ENCODE measurements at places on chromosomes 7 and 10. TPM values are rescaled to one million over a fixed set of nuclear protein-coding genes. Genes with fewer than 3 reads are reported as not detected.

Gene PTN
- total RNA-seq, result 6.7 TPM

DNA sequence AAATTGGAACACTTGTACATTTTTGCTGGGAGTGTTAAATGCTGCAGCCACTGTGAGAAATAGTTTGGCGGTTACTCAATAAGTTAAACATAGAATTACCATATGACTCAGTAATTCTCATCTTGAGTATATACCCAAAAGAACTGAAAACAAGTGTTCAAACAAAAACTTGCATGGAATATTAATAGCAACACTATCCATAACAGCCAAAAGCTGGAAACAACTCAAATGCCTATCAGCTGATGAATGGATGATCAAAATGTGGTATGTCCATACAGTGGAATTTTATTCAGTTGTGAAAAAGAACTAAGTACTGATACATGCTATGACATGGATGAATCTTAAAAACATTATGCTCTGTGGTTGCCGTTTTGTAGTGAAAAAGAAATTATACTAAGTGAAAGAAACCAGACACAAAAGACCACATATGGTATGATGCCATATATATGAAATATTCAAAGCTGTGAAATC lies 63.0 kb upstream of the SP4 start:
- no peaks in the 10 kb centered on the region for H3K36me3 ChIP-seq
- DNase-seq, result no peak
- no peak overlapping the region for H3K27ac ChIP-seq
- no peaks in the 10 kb centered on the region for H3K27me3 ChIP-seq

DNA sequence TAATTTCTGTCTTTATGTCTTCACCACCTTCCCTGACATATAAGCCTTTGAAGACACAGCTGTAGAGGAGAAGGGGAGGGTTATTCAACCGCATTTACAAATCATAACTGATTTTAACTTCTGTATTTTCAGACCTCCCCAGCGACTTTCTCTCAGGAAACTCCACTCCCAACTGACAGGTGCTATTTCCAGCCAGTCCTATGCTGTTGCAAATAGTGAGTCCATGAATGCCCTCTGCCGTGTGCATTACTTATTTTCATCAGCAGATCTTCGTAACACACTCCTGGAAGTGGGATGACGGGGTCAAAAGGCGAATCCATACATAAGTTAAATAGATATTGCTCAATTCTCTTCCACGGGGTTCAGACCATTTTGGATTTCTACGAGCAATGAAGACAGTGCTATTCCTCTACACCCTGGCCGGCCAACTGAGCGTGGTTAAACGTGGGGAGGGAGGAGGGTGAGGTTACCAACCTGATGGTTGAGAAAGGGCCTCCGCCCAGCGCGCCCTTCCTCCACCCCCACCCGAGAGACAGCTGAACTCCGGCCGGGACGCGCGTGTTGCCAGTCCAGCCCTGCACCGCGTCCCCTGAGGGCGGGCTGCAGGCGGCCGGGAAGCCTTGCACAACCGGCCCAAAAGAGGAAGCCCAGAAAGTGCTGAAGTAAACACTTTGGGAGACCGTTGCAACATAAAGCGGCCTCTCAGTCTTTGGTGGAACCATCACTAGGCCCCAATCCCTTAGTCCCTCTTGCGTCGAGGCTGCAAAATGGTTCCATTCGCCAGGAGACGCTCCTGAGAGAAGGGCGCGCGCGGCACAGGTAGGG lies at the start of gene APBB1IP:
TSS of gene APBB1IP (plus strand) at position 705 of the 825 bp plus-strand sequence. CDS start 53,986 bp downstream, outside the sequence.
- no peaks in the 10 kb centered on the region for H3K36me3 ChIP-seq
- DNase-seq, result peak; percentile 45
- H3K27me3 ChIP-seq, result no peaks in the 10 kb centered on the region
- H3K27ac ChIP-seq, result peak within 1 kb of the TSS; percentile 54
- no peaks in the 10 kb centered on the region for H3K4me1 ChIP-seq

Gene OR2A5
- total RNA-seq, result not detected

DNA sequence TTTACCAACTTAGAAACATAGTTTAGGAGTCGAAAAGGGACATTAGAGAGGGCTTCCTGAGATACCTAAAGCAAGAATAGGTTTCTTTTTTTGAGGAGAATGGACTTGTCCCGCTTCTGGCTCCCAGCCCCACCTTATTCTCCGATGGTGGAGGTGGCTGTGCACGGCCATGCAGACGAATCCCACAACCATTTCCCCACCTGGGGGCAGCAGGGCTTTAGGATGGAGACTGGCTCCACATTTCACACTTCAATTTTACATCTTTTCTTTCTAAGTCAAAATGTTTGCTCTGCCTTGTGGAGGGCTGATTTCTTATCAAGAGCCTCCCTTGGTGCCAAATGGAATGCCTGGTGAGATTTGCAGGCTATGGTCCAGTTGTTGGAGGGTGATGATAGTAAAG lies 118.5 kb downstream of the GLRX3 start:
- DNase-seq, result no peak
- no peak overlapping the region for H3K27ac ChIP-seq
- H3K4me1 ChIP-seq, result no peaks in the 10 kb centered on the region
- no peak overlapping the region for H3K4me3 ChIP-seq
- no peaks in the 10 kb centered on the region for H3K36me3 ChIP-seq

Gene PNLIP
- total RNA-seq, result 0.91 TPM

GRCh38 chr7:157475601-157476000 lies 138.8 kb downstream of the DNAJB6 start:
- no peak overlapping the region for H3K4me3 ChIP-seq
- no peak for DNase-seq
- no peaks in the 10 kb centered on the region for H3K27me3 ChIP-seq
- no peaks in the 10 kb centered on the region for H3K4me1 ChIP-seq

DNA sequence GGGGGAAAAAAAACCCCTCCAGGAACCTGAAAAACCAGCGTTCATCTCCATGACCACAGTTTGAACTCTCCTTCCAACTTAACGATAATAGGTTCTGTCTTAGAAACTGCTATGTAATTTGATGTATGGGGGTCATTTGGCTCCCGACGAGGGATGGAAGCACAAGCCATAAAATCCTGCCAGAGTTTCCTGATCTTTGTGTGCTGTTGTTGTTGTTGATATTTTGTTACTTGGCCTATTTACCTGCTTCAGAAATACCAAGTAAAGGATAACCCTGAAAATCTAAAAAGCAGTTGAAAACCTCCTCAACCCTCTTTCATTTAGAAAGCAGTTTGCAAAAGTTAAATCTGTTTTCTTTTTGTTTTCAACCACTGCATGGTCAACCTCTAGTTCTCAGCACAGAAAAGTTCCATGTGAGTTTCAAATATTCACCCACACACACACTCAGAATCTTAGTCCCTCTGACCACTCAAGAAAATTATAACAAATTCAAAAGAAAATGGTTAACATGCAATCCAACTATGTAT lies 9.3 kb upstream of the HOXA2 start:
- no peaks in the 10 kb centered on the region for H3K36me3 ChIP-seq
- peak overlapping the region; percentile 90 for H3K27ac ChIP-seq
- no peak for DNase-seq
- H3K4me1 ChIP-seq, result peaks cover 17% of the 10 kb centered on the region

- no peak overlapping the region for H3K27ac ChIP-seq
- H3K27me3 ChIP-seq, result peaks cover 7% of the 10 kb centered on the region
- H3K36me3 ChIP-seq, result no peaks in the 10 kb centered on the region
- no peak overlapping the region for H3K4me3 ChIP-seq
- no peak for DNase-seq
These were observed 2.8 kb upstream of the MRPS33 start for GRCh38 chr7:141017555-141017954.

DNA sequence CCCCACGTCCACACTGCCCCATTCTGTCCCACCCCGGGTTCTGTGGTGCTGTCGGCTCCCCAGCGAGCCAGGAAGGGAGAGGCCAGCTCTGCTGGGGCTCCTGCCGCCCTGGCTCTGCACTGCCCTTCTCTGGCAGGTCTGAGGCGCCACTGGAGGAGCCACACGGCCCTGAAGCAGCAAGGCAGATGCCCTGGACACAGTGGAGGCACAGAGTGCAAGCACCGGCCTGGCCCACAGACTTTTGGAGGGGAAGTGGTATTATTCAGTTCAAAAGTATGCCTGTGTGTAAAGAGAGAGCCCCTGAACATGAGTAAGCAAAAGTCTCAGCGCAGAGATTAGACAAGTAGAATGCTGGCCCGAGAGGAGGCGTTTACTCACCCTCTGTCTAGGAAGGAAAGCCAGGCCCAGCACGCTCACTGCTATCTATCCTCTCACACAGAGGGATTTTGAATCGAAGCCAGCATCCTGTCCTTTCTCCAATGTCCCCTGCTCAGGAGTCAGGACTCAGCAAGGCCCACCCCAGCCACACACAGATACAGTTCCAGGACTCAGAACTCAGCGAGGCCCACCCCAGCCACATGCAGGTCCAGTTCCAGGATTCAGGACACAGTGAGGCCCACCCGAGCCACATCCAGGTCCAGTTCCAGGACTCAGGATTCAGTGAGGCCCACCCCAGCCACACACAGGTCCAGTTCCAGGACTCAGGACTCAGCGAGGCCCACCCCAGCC lies 115.0 kb downstream of the EGFR start:
- no peaks in the 10 kb centered on the region for H3K36me3 ChIP-seq
- peak overlapping the region; percentile 43 for H3K27ac ChIP-seq
- no peaks in the 10 kb centered on the region for H3K27me3 ChIP-seq
- DNase-seq, result peak; percentile 77
- H3K4me1 ChIP-seq, result peaks cover 43% of the 10 kb centered on the region
- no peak overlapping the region for H3K4me3 ChIP-seq

DNA sequence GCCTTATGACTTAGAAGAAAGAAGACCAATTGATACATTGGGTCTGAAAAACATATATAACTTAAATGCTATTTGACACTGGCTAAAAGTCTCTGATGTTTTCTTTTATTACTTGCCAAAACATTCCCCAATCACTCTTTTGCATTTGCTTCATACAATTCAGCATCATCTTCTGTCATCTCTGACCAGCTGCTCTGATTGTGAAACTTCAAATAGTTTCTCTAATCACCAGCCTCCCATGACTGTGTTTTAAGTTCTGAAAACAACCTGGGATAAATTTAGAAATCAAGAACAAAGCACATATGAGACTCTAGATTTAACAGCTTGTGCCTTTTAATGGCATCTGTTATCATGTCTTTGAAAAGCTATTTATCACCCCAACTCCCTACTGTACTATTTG lies 208.4 kb upstream of the KCND2 start:
- no peak overlapping the region for H3K4me3 ChIP-seq
- DNase-seq, result no peak
- no peaks in the 10 kb centered on the region for H3K36me3 ChIP-seq
- H3K27ac ChIP-seq, result no peak overlapping the region
- H3K27me3 ChIP-seq, result no peaks in the 10 kb centered on the region

- H3K36me3 ChIP-seq, result no peaks in the 10 kb centered on the region
- no peaks in the 10 kb centered on the region for H3K27me3 ChIP-seq
- H3K27ac ChIP-seq, result no peak overlapping the region
- DNase-seq, result no peak
- no peaks in the 10 kb centered on the region for H3K4me1 ChIP-seq
These were observed 19.4 kb upstream of the TMEM72 start for GRCh38 chr10:44891721-44892120.

GRCh38 chr7:1693419-1693990 lies 23.4 kb downstream of the ELFN1 start:
- no peak overlapping the region for H3K4me3 ChIP-seq
- peaks cover 7% of the 10 kb centered on the region for H3K27me3 ChIP-seq
- H3K36me3 ChIP-seq, result no peaks in the 10 kb centered on the region
- H3K4me1 ChIP-seq, result no peaks in the 10 kb centered on the region
- no peak overlapping the region for H3K27ac ChIP-seq

GRCh38 chr7:102210787-102211186 lies 75.9 kb upstream of the SH2B2 start:
- no peaks in the 10 kb centered on the region for H3K27me3 ChIP-seq
- H3K36me3 ChIP-seq, result no peaks in the 10 kb centered on the region
- no peaks in the 10 kb centered on the region for H3K4me1 ChIP-seq

- no peak for DNase-seq
- no peaks in the 10 kb centered on the region for H3K36me3 ChIP-seq
- no peaks in the 10 kb centered on the region for H3K4me1 ChIP-seq
- H3K27me3 ChIP-seq, result no peaks in the 10 kb centered on the region
These were observed 401.6 kb downstream of the KCNMA1 start for GRCh38 chr10:77236029-77236428.

Gene LBX1
- total RNA-seq, result not detected

- peaks cover 11% of the 10 kb centered on the region for H3K4me1 ChIP-seq
- no peaks in the 10 kb centered on the region for H3K36me3 ChIP-seq
- DNase-seq, result no peak
- no peak overlapping the region for H3K27ac ChIP-seq
- no peak overlapping the region for H3K4me3 ChIP-seq
- H3K27me3 ChIP-seq, result no peaks in the 10 kb centered on the region
These were observed 171.8 kb downstream of the PRKAG2 start for GRCh38 chr7:151704960-151705635.

GRCh38 chr10:108427146-108427545 lies 1262.6 kb upstream of the SORCS1 start:
- no peak overlapping the region for H3K27ac ChIP-seq
- no peaks in the 10 kb centered on the region for H3K36me3 ChIP-seq
- DNase-seq, result no peak
- no peaks in the 10 kb centered on the region for H3K27me3 ChIP-seq

DNA sequence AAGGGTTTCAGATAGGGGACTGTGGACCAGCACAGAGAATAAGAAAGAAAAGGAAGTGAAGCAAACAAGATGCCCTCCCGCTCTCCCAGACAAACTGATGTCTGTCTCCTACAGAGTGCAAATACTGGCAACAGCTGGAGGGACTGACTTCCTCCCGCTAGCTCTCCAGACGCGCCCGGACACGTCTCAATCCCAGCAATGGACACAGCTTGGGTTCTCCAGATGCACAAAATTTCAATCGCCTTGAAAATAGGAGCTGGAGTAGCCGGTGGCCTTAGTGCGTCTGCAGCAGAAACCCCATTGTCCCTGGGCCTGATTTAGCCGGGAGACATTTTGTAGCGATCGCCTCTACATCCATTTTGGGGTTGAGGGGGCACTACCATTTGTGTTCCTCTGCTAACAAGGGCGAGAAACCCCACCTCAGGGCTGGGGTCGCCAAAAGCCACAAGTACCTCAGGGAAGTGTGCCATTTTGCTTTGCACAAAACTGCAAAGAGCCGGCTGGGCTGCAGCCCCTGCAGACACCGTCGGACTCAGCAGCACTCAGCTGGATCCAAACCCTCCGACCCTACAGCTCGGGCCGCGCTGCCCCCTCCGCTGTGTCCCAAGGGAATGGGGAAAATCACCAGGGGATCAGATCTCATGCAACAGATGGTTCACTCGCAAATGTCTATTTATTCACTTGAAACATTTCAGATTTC lies 5.9 kb downstream of the CPA2 start:
- no peaks in the 10 kb centered on the region for H3K27me3 ChIP-seq
- no peak for DNase-seq
- H3K36me3 ChIP-seq, result no peaks in the 10 kb centered on the region

DNA sequence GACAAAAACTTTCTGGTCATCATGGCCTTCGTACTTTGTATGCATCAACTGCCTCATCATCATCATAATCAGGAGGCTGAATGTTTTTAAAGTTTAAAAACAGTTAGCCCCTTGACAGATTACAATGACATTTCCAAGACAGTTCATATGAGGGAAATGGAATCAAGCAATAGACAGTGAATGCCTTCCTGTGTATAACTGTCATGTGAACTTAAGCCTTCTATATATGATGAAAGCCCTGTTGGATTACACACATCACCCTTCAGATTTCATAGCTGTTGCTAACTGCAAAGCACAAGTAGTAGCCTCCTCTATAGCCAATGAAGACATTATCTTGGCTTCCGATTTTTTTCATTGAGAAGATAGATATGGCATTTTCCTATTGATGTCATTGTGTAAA lies 154.0 kb downstream of the PLXDC2 start:
- DNase-seq, result no peak
- H3K4me1 ChIP-seq, result peaks cover 20% of the 10 kb centered on the region
- H3K4me3 ChIP-seq, result no peak overlapping the region
- no peaks in the 10 kb centered on the region for H3K27me3 ChIP-seq
- no peak overlapping the region for H3K27ac ChIP-seq

GRCh38 chr7:135771961-135772638 lies 23.5 kb upstream of the FAM180A start:
- H3K4me3 ChIP-seq, result no peak overlapping the region
- DNase-seq, result no peak
- H3K36me3 ChIP-seq, result no peaks in the 10 kb centered on the region
- H3K27me3 ChIP-seq, result no peaks in the 10 kb centered on the region

Data from adrenal gland (tissue), 19 donors.